ENCODE measurements at places on chromosomes 1 and 21.
A peak's percentile ranks its signal among the peaks of the same experiment; 100 is the strongest.

DNA sequence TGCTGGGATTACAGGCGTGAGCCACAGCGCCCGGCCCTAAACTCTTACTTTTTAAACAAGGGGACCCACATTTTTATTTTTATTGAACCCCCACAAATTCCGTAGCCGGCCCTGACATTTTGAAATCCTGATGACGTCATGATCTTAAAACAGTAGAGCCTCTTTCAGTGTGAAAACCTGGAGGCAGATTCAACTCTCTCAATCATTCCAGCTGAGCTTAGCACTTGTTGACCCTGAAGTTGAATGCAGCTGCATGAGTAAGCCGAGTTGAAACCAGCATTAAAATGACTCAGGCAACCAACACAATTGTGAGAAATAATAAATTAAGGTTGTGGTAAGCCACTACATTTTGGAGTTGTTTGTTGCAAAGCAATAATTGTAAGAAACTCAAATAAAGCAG, 93.9 kb upstream of the ADGRL4 start:
- DNase-seq: no peak

GRCh38 chr1:115330480-115331013, 7.5 kb downstream of the NGF start:
- DNase-seq: no peak

GRCh38 chr1:209375671-209376365, 207.7 kb upstream of the CAMK1G start:
- no peak for DNase-seq

- DNase-seq: peak; percentile 20
Measured at GRCh38 chr1:81899214-81899821, 98.6 kb downstream of the ADGRL2 start.

- DNase-seq: peak; percentile 77
Measured at GRCh38 chr1:94237291-94238226, at the start of gene ARHGAP29. Gene ARHGAP29 (minus strand): TSS chr1:94237584. CDS start chr1:94231611, 5,973 bp downstream.

GRCh38 chr1:3021801-3022401, 634 bp downstream of the ACTRT2 start:
- DNase-seq: no peak

GRCh38 chr1:229759037-229759435, 133.0 kb downstream of the URB2 start:
- DNase-seq: no peak

DNA sequence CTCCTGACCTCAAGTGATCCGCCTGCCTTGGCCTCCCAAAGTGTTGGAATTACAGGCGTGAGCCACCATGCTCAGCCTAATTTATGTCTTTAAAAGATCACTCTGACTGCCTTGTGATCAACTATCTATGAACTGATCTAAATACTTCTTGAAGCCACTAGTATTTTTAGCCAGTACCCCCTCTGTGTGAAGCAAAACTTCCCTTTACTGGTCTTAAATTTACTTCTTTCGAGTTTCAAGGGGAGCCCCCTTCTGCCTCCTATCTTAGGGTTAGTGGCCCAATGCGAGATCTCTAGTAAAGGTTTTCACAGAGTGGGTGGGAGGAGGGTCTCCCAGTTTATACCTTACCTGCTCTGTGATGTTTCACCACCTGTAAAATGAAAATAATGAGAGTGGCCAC, 66.1 kb upstream of the RPL11 start:
- no peak for DNase-seq

GRCh38 chr1:222424826-222425225, 123.1 kb downstream of the HHIPL2 start:
- no peak for DNase-seq

GRCh38 chr1:229557913-229558414, 543 bp downstream of the ABCB10 start:
- no peak for DNase-seq

DNA sequence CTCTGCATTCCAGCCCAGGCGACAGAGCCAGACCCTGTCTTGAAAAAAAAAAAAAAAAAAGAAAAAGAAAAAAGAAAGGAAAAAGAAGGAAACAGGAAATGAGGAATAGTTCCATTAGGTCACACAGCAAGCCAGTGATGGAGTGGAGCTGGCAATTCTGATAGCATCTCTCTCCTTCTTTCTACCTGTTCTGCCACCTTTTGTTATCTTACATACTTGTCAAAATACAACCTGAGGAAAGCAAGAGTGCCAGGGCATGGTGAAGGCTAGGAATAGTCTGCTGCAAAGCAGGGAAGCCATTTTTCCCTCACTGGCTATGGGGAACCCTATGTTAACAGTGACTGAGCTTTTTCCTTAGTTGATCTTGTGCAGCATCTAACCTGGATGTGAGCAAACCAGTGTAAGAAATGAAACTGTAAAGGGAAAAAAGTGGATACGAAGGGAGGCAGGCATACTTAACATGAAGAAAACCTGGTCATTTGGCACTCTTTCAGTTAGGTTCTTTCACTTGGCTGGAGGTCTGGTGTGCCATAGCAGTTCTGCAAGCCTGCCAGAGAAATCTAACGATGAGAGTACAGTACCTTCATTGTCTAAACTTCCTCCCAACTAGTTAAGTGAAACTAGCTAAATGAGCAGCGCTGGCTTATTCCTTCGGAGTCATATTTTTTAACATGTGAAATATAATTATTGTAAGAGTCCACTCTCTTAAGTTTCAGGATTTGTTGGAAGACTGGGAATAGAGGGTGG, 17.9 kb upstream of the THEM5 start:
- DNase-seq: no peak

DNA sequence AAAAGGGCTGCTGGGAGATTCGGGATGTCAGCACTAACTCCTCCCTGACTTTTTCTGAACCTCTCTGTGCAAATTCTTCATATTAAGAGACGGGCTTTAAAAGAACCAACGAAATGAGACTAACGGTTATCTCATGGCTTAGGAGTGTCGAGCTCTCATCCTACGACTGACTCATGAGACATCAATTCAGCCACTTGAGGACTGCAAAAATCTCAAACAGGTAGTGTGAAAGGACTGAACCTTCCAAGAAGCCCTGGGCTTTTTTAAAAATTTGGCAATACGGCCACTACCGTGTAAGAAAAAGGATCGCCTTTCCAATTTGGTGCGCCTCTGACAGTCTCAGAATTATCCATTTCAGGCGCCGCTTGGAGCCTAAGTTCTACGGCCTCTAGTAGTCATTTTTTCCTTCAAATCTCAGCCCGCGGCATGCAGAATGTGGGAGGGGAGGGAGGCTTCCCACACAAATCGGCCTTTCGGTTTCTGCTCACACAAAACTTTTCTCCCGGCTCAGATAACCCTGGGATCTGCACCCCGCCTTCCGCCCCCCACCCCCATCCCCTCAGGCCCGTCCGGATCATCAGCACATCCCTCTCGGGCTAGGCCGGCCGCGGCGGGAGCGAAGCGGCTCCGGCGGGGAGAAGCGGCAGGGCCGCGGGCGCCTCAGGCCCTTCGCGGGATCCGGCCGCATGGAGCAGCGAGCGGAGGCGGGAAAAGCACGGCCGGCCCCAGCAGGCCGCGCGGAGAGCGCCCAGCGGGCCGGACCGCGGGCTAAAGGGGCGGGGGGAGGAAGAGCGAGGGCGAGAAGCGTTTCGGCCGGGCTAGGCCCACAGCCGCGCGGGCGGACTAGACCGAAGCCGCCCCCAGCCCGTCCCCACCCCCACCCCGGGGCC, 618 bp downstream of the HNRNPR start:
- DNase-seq: no peak

DNA sequence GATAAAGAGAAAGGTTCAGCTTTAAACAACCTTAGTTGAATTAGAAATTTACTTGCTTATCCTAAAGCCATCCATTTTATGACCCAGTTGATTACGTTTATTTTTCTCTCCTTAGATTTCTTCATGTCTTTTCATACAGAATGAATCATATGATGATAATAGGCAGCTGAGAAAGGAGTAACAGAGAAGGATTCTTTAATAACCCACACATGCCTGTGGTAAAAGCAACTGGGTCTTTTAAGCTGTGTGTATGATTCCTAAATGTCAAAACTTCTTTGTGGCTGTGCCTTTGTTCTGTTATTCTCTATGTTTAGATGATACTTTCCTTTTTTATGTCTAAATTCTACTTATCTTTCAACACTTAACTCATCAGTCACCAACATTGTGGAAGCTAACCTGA, 626.5 kb downstream of the NCAM2 start:
- DNase-seq: no peak

GRCh38 chr1:213266983-213267772, 216.1 kb downstream of the RPS6KC1 start:
- no peak for DNase-seq

GRCh38 chr1:8293118-8293517, 24.8 kb upstream of the SLC45A1 start:
- DNase-seq: no peak

DNA sequence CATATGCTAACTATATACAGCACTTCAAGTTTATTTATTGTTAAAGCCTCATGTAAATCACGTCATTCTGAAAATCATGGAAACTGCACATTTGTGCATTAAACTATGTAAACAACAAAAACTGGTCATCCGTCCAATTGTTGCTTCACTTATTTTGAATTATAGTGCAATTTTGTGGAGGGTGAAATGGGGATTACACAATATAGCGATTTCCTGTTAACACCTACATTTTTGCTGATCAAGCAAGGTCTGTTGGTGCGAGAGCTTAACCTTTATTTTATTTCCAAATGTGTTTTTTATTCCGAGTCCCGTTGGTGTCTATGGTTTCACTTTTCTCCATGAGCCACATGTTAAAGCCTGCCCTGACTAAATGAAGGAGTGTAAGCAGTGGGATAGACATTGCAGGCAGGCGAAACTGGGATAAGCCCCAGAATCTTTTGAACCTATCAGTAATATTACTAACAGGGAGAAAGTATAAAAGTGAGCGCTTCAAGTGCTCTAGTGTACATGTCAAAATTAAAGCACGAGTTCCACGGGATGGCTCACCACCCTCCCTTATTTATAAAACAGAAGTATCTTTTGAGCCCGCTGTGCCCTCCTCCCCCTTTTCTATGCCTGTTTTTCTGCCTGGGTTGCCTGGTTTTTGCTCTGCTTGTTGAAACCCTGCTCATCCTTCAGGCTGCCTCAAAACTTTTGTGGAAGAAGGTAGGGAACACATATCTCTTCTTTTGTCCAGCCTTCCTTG, 120.7 kb downstream of the NFIA start:
- DNase-seq: no peak

DNA sequence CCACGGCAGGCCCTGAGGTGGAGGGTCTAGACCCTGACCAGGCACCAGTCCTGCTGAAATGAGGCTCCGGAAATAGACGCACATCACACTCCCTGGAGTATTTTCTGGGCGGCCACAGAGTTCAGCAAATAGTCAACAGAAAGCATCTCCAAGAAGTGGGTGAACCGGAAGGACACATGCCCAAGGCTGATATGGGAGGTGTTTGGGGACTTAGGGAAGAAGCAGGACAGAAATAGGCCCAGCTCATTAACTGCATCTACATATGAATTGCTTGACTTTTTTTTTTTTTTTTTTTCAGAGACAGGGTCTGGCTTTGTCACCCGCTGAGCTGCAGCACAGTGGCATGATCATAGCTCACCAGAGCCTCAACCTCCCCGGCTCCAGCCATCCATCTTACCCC, 36.5 kb upstream of the GPR157 start:
- DNase-seq: no peak

DNA sequence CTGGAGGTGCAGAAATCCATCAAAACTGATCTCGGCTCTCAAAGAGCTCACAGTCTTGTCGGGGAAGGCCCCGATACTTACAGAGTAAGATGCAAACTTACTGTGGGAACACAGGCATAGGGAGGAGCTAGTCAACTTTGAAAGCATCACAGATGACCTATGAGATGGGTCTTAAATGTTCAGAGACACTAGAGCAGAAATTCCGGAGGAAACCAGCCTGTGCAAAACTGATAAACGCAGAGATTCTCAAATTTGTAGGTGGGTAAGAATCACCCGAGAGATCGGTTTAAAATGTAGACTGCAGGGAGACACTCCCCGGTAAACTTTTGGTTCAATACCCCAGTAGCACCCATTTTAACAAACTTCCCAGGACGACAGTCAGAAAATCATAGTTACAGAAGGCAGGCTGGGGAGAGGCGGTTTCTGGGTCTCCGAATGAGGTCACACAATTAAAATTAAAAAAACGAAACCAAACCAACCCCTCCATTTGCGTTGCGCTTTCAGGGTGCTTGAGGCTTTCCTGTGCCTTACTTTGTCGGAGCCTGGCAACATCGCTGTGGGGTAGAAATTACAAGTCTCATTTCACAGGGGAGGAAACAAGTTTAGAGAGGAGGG, 755 bp upstream of the THRAP3 start:
- DNase-seq: peak; percentile 66

GRCh38 chr1:2382621-2383361, 8.6 kb downstream of the MORN1 start:
- DNase-seq: no peak

GRCh38 chr1:234915924-234916675, 212.5 kb downstream of the TOMM20 start:
- DNase-seq: no peak

GRCh38 chr21:39022035-39022434, 161.2 kb downstream of the PSMG1 start:
- no peak for DNase-seq

DNA sequence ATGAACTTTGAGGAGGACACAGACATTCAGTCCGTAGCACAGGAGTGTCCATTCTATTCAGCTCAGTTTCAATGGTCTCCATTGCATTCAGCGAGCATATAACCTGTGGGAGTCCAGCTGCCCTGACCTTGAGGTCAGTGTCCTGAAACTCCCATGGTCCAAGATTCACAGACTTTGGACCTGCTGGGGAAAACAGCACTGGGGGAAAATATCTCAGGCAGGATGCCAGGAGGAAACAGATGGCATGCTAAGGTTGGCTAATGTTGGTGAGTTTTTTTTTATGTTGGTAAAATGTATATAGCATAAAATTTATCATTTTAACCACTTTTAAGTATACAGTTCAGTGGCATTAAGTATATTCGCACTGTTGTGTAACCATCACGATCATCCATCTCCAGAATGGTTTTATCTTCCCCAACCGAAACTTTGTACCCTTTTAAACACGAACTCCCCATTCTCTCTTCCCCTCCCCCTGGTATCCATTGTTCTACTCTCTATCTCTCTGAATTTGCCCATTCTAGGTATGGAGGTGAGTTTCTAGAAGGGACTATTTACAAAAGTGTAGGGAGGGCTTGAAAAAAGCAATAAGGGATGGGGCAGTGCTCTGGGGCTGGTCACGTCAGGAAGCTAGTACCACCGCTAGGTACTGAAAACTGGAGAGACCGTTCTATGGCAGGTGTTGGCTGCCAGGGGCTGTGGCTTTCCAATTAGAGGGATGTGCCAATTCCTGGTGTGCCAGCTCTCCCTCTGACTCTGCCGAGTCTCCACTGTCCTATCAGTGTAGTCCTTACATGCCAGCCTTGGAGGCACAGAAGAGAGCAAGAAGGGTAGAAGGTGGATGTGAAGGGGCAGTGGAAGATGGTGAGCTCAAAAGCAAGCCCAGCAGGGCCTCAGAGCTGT, 85.3 kb downstream of the FOXD2 start:
- DNase-seq: no peak

DNA sequence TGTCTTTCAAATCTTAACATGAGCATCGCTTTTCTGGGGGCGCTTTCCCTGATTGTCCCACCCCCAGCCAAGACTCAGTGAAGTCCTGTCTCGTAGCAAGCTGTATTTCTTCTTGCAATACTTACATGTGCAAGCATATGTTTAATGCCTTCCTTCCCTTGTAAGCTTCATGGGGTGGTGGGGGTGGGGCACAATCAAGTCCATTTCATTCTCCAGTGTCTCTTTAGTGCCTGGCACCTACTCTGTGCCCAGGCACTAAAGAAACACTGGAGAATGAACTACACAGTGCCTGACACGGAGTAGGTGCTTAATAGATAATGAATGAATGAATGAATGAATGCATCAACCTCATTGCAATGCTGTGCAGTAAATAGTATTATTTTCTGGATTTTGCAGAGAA, 143.1 kb downstream of the PLPP3 start:
- DNase-seq: peak; percentile 42

Measured in NCI-H2227 treated with DMSO at 0.1 percent for 48 hours (cell line).